Fibroblast of skin of left biceps (primary cell): ENCODE measurements at places on chromosomes 1 and 21.

DNA sequence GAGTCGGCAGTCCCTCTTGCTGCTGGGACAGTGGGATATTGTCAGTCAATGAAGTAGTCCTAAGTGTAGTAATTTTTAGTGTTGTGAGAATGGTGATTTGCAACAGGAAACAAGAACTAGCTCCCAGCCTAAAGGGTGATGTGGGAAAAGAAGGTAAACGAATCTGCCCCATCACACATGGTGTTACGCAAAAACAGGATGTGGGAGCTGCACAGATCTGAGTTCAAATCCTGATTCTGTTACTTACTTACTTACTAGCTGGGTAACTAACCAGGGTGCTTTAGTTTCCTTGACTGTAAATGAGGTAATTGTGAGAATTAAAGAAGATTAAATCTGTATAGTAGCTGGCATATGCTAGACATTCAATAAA, 22.3 kb downstream of the NAV1 start:
- no peak for DNase-seq

- no peak for DNase-seq
Observed at GRCh38 chr21:26115305-26115704, 55.3 kb downstream of the APP start.

- DNase-seq = no peak
Observed at GRCh38 chr1:24027838-24028468, 47.8 kb upstream of the SRSF10 start.

DNA sequence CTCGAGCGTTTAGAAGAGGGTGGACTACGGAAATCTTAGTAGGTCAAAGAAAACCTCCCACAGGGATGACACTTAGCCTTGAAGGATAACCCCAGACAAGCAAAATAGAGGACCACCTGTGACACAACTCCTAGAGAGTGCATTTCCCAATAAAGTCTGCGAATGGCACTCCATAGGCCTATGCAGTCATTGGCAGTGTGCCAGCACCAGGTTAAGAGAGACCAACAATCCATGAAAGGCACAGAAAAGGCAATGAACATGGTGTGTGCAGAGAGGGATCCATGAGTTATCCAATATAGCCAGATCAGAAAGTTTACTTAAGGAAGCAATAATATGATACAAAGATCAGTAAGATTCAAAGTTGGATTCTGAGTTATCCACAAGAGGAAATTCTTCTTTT, 45.2 kb upstream of the FMO2 start:
- no peak for DNase-seq

GRCh38 chr1:31943546-31944184, 5.5 kb upstream of the PTP4A2 start:
- DNase-seq = no peak
